Melanocyte of skin (primary cell): ENCODE measurements at places on chromosomes 4 and X. TPM values are rescaled to one million over a fixed set of nuclear protein-coding genes. Genes with fewer than 3 reads are reported as not detected.

Gene CT45A3
- not detected in 2 replicates for total RNA-seq

Gene TMPRSS11F
- total RNA-seq, result under 0.01 TPM in 2 replicates

Gene IL1RAPL2
- not detected in 2 replicates for total RNA-seq

Gene MAGEB10
- total RNA-seq, result not detected in 2 replicates

Gene IL2
- not detected in 2 replicates for total RNA-seq

Gene ANXA3
- total RNA-seq, result 10.3 and 11.7 TPM in 2 replicates

Gene KDR
- 0.93 and 4.7 TPM in 2 replicates for total RNA-seq

Gene SOWAHB
- total RNA-seq, result not detected in 2 replicates

Gene UCHL1
- total RNA-seq, result 165 and 289 TPM in 2 replicates

Gene SHOX
- total RNA-seq, result not detected in 2 replicates

Gene LRIT3
- total RNA-seq, result under 0.01 and 0.15 TPM in 2 replicates

Gene ENAM
- not detected in 2 replicates for total RNA-seq

Gene GAGE13
- not detected in 2 replicates for total RNA-seq

Gene CD40LG
- total RNA-seq, result not detected in 2 replicates

Gene HSFX4
- total RNA-seq, result not detected in 2 replicates

Gene F8A2
- not detected in 2 replicates for total RNA-seq

Gene SPIN2A
- total RNA-seq, result 0.34 and 0.73 TPM in 2 replicates

Gene WAS
- total RNA-seq, result under 0.01 TPM in 1 of 2 replicates, not detected in the other

Gene PALLD
- 2.8 and 3.3 TPM in 2 replicates for total RNA-seq

Gene SERPINA7
- not detected in 2 replicates for total RNA-seq

Gene AADAT
- total RNA-seq, result 5.9 and 6.9 TPM in 2 replicates

Gene FRMPD3
- total RNA-seq, result under 0.01 TPM in 1 of 2 replicates, not detected in the other

Gene TRIM60
- total RNA-seq, result not detected in 2 replicates

Gene CCDC158
- under 0.01 TPM in 1 of 2 replicates, not detected in the other for total RNA-seq
